Nephron progenitor cell (in vitro differentiated cells): ENCODE measurements at places on chromosomes 1 and 21.

- no peak for DNase-seq
Measured at GRCh38 chr1:228778026-228778425, 42.7 kb downstream of the RHOU start.

GRCh38 chr1:117886101-117886795 is 43.2 kb downstream of the GDAP2 start:
- no peak for DNase-seq

DNA sequence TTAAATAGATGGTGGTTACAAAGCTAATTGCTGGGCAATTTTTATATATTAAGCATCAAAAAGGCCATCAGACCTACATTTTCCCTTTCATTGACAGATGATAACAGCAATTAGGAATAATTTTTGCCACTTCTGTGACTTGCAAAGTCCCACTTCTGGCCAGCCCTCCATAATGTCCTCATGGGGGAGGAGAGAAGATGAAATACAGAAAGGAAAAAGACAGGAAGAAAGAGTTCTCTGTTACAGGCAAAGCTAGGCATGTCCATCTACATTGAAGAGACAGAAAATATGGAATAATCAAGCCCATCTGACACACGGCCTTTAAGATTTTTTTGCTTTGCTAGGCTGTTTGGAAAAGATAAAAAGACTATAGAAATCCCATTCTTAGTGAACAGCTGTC is 108.0 kb downstream of the ENAH start:
- DNase-seq, result no peak

DNA sequence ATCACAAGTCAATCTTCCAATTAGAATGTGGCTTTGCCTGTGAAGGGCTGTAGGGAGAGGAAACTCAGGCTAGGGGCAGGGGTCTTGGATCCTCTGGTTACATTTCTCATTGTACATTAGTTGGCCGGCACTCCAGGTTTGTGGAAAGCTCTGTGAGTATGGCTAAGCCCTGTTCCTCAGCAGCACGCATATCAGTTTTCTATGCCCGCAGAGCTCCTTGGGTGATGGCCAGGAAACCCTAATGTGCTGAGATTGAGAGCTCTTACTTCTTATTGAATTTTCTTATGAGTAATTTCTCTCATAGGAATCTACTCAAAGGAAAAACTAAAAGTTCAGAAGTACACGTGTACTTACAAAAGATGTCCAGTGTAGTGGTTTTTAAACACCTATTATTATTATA is 30.7 kb upstream of the STMN1 start:
- DNase-seq, result no peak

- DNase-seq, result no peak
Measured at GRCh38 chr1:247293047-247293446, 37.2 kb downstream of the VN1R5 start.

- no peak for DNase-seq
Measured at GRCh38 chr21:34599534-34600101, 15.3 kb downstream of the RCAN1 start.

- DNase-seq, result no peak
Measured at GRCh38 chr1:233885196-233885920, 19.1 kb upstream of the SLC35F3 start.

DNA sequence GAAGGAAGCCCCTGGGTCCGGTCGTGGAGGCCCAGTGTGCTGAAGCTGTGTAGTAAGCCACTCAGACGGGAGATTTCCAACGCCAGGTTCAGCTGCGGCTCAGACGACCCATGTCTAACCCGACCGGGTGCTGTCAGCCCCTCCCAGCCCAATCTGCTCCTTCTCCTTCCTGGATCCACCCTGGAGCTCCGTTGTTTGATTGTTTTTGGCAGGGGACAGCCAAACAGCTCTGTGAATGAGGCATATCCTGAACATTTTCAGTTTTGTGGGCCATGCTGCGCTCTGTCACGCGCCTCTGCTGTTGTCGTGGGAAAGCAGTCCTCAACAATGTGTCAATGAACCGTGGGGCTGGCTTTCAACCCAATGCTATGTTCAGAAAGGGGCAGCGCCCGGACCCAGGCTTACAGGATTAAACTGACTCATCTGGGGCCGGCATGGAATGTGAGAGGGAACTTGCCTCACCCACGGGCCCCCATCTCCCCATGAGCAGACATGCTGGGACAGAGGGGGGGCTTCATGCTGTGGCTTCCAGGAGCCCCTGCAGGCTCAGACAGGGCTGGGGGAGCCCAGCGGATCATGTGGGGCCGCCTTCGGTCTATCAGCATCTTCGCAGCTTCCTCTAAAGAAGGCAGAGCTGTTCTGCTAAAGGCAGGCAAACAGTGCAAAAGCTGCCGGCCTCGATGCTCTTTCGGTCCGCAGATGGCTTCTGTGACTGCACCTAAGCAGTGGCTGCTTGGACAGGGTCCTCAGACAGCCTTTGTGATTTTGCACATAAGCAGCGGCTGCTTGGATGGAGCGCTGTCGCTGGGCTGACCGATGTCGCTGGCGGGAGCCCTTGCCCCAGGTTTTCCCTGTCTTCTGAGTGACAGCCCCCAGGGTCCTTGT is 101.7 kb downstream of the RIPK4 start:
- DNase-seq, result no peak

- no peak for DNase-seq
Measured at GRCh38 chr1:157101149-157101548, 1.5 kb upstream of the ETV3L start.

- no peak for DNase-seq
Measured at GRCh38 chr1:181044449-181044966, 10.7 kb downstream of the MR1 start.

DNA sequence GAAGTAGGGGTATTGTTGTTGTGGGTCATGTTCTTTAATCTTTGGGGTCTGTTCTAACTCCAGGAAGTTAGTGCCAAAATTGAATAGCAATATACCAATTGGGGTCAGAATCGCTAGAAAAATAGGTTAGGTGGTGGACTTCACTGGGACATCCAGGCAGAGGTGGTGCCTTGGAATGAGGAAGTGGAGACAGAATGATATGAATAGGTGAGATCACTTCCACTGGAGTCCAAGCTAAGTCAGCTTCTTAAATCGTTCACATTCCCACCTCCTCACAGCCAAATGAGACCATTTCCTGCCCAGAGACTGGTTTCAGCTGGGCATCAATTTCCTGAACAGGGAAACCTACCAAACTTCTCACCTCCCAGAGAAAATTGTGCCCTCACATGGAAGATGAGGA is 137.8 kb upstream of the RAB4A start:
- no peak for DNase-seq

DNA sequence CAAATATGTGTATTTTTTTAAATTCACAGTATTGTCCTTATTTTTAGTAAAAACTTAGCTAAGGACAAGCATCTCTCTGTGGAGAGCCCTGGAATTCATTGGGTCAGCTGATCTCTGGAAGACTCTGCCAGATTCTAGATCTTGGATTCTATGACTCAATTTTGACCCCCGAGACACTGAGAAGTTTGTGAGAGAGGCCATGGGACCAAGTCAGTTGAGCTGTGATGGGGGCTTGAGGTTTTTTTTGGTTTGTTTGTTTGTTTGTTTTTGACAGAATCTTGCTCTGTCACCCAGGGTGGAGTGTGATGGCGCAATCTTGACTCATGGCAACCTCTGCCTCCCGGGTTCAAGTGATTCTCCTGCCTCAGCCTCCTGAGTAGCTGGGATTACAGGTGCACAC is 13.5 kb downstream of the SHISA4 start:
- DNase-seq, result no peak

DNA sequence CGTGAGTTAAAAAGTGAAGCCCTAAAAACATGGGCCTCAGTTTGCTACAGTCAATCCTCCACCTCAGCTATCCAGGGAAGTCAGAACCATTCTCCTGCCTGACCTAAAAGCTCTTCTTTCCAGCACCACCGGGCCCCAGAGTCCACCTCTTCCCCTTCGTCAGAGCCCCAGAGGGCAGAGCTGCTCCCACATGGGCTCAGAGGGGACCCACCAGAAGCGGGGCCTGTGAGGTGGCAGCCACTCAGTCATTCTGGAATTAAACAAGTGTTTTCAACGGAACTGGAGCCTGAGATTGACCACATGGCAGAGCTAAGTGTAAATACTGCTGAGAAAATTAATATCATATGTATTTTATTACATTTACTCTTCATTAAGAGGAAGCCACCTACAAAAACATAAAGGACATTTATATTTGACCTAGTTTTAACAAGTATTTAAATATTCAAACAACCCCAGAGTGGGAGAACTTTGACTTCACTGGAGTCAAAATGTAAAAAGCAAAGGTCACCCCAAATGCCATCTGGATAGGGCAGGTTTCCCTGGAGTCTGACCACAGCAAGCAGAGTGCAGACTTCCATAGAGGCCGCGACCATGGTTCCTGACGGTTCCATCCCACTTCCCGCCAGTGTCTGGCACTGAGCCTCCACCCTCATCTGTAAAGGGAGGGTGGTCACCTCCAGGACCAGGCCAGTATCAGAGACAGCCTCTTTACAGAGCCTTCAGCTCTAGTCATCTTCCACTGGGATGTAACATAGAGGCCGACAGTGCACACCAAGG is 1.8 kb downstream of the SUMO3 start:
- no peak for DNase-seq

- no peak for DNase-seq
Measured at GRCh38 chr1:114586513-114587047, 5.2 kb upstream of the BCAS2 start.

DNA sequence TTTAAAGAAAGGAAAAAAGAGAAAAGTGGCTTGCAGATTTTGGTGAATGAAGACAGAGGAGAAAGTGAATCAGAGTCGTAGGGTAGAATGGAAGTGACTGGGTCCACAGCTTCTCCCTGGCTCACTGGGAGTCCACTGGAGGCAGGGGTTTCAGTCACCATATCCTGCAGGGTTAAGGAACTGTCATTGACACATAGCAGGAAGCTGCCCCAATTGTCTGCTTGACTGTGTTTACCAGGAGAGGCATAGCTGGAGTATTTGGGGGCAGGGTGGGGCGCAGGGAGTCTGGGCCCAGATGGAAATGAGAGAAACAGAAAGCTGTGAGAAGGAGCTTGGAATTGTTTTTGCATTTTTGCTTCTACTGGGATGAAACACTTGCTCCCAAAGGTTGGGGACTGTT is 228.8 kb upstream of the CSF3R start:
- DNase-seq, result no peak

GRCh38 chr1:248751142-248751541 is 4.4 kb downstream of the LYPD8 start:
- DNase-seq, result no peak

GRCh38 chr1:18955441-18956192 is 859 bp downstream of the IFFO2 start:
- peak; percentile 66 for DNase-seq

- no peak for DNase-seq
Measured at GRCh38 chr1:234702342-234703000, 92.5 kb upstream of the IRF2BP2 start.

DNA sequence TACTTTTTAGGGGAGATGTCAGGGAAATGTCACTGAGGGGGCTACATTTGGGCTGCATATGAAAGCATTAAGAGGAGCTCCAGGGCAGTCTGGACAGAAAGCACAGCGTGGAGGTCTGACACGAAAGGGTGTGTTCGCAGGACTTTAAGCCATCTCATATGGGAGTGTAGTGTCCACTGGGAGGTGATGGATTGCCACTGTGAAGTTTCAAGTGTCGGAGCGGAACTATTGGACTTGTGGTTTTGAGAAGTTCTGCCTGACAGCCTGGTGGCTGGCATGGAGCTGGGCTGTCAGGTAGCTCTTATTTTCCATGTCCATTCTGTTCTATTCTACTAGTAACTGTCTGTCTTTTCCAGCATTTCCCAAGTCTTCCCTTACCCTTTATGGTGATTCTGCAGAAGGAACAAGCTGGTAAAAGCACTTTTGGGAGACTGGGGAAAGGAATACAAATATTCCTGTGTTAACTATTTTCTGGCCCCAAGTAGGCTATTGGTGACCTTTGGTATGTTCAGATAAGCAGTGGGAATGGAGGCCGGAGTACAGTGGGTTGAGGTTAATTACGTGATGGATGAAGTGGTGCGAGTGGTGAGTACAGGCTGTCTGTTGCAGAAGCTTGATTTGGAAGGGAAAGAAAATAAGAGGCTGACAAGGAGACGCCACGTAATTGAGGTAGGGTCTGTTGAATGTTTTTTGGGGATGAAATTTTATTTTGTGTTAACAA is 19.3 kb downstream of the B3GALT5 start:
- no peak for DNase-seq

- DNase-seq, result peak; percentile 40
Measured at GRCh38 chr1:171801487-171801891, 20.0 kb downstream of the METTL13 start.

DNA sequence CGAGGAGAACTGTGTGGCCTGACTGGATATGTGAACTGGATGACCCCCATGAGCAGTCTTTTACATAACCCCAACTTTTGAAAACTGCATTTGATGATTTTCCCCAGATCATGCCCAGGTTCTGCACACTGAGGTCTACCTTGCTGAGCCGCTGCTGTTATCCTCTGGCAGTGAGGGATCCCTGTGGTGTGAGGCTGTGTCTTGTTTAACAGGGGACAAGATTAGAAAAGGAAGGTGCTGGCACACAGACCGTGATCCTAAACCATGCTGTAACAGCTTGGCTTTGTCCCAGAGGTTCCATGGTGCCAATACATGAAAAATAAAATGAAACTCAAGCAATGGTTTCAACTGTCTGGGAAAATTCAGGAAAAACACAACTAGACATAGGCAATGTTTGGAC is 134.2 kb downstream of the ZZZ3 start:
- DNase-seq, result no peak

- DNase-seq, result no peak
Measured at GRCh38 chr1:11273595-11274234, 717 bp downstream of the UBIAD1 start.

DNA sequence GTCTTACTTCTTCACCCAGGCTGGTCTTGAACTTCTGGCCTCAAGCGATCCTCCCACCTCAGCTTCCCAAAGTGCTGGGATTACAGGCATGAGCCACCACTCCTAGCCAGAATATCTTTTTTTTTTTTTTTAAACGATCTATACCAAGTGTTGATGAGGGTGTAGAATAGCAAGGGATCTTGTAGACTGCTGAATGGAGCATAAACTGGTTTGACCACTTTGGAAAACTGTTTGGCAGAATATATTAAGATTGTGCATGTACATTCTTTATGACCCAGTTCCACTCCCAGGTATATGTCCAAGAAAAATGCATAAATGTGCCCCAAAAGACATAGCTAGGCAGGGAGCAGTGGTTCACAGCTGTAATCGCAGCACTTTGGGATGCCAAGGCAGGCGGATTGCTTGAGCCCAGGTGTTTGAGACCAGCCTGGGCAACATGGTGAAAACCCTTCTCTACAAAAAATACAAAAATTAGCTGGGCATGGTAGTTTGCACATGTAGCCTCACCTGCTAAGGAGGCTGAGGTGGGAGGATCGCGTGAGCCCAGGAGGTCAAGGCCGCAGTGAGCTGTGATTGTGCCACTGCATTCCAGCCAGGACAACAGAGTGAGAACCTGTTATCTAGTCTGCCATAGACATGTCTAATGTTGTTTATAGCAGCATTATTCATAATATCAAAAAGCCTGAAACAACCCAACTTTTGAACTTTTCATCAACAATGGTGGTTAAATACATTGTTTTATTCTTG is 184.0 kb downstream of the VPS13D start:
- DNase-seq, result no peak

DNA sequence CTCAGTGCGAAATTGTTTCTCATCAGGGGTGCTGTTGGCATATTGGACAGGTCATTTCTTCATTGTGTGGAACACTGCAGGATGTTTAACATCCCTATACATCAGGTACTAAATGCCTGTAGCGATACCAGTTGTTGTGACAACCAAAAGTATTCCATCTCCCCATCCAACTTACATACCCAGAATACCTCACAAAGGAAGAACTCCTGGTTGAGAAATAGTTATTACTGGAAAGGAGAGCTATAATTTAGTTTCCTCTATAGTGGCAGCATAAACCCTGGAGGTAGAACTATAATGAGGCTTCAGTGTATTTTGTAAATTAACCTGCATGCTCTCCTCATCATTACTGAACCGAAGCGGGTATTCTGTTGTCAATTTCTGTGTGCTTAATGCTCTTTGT is 45.1 kb downstream of the IVNS1ABP start:
- no peak for DNase-seq
